ENCODE measurements at places on chromosomes 13 and 19. TPM values are rescaled to one million over a fixed set of nuclear protein-coding genes. Genes with fewer than 3 reads are reported as not detected.

ANGPTL8 gene
- 0.49 TPM for total RNA-seq

C1QTNF9B gene
- total RNA-seq, result 1.4 TPM

FXYD5 gene
- 12.5 TPM for total RNA-seq

KIR2DL4 gene
- not detected for total RNA-seq

IL12RB1 gene
- total RNA-seq, result 0.05 TPM

ZNF581 gene
- 17.2 TPM for total RNA-seq

S1PR5 gene
- total RNA-seq, result 0.11 TPM

KLF1 gene
- 0.22 TPM for total RNA-seq

RUBCNL gene
- 10.9 TPM for total RNA-seq

DNA sequence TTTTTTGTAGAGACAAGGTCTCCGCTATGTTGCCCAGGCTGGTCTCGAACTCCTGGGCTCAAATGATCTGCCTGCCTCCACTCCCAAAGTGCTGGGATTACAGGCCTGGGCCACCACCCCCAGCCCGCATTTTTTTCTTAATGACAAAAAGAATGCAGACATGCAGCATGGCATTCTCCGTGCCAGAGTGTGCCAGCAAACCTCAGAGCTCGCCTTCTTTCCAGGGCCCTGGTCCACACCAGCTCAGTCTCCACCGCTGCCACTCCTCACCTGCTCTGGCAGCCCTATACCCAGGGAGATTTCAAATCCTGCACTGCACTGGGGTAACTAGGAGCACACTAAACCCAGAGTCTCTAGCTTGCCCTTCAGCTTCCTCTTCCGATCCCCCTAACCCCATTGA, 41.7 kb downstream of the ZIC5 start:
- ATAC-seq, result no peak

- ATAC-seq, result no peak
Observed at GRCh38 chr13:42950181-42950580, 41.9 kb downstream of the EPSTI1 start.

GRCh38 chr13:93881411-93881810, 598.1 kb downstream of the DCT start:
- ATAC-seq, result no peak

GRCh38 chr13:68050761-68051160, 820.6 kb upstream of the PCDH9 start:
- no peak for ATAC-seq

DNA sequence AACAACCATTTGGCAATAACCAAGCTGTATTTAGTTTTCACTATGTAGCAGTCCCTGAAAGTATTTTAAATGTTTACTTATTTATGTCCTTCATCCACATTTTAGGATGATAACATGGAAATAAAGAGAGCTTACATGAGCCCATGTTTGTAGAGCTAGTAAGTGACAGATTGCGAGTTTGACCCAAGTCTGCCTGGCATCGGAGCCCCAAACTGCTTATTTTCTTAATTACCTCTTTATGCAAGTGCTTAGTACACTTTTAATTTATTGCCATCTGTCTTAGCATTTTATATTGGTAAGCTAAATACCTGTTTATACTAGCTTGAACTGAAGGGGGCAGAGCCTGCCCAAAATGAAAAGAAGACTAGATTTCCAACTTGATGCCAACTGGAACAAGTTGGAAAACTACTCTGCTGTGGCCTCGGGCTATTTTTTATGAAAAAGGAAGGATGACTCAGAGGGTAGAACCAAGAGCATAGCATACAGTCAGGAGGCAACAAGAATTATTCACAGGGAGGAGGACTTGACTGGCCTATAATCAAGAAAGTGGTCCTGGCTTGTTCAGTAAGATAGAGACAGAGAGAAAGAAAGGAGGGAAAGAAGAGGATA, 150.2 kb downstream of the NDFIP2 start:
- ATAC-seq, result no peak

- ATAC-seq, result peak; percentile 77
Observed at GRCh38 chr19:38929929-38930775, at the start of gene SARS2. SARS2 (minus strand) TSS chr19:38930763; CDS start chr19:38930736, 27 bp downstream.

GRCh38 chr13:110677731-110678545, 28.0 kb downstream of the CARS2 start:
- no peak for ATAC-seq

GRCh38 chr19:7799640-7800355, 30.2 kb upstream of the EVI5L start:
- peak; percentile 83 for ATAC-seq

- no peak for ATAC-seq
Observed at GRCh38 chr19:35601971-35602370, 10.6 kb upstream of the HAUS5 start.

DNA sequence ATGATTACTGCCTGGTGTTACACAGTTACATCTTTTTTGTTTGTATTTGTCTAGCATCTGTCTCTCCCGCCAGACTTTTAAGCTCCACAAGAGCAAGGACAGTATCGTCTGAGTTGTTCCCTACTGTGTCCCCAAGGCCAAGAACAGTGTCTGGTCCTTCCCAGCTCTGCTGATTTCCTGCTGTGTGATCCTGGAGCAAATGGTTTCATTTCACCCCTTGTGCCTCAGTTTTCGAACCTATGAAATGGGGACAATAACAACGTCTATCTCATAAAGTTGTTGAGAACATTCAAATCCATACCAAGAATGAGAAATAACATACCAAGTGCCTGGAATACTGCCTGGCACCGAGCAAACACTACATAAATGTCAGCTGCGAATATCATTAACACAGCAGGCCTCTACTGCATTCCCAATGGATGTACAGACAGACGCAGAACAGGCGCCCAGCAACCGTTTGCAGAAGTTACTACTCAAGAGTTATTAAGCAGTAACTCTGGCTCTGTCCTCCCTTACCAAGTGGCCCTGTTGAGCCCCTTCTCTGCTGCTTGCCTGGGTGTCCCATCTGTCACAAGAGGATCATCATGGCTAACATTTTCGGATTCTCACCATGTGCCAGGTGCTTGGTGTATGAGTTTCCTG, 11.4 kb downstream of the XRCC1 start:
- no peak for ATAC-seq

DNA sequence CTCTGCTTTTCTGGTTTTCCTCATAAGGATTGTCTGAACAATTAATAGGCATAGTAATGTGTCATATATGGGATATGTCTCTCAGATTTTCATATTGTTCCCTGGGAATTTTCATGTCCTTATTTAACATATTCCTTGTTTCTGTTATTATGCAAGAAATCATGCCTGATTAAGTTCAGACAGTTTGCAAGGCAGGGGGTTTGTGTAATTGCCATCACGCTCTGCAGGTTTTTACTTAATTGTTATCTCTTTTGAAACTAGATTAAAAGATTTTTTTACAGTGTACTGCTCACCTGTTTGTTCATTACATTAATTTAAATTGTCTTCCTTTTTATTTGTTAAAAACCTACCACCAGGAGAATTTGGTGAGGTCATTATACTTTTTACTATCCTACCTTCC, 1253.2 kb upstream of the PRR20A start:
- no peak for ATAC-seq

DNA sequence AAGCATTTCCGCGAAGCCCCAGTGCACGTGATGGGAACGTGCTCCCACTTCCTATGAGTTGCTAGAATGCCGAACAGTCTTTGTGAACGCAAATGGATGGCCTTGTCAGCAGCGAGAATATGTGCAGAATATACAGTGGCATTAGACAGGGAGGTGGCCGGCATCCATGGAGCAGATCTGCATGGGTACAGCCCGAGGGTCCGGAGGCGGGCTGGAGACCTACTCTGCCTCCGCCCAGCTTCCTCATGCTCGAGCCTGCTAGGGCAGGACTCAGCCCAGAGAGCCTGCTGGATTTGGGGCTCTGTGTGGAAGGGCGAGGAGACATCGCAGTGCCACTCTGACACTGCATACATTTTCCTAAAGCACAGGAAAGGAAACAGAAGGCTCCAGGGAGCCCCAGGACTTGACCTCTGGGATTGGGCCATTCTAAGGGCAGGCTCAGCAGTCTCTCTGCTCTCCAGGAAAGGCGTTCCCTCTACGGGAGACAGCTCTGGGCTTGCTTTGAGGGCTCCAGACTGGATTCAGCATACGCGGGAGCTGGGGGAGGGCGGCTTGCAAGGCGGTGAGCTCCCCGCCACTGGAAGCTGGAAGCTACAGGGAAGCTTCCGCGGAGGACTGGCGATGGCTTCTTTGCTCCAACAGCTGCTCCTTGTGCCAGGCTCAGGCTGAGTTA, 55.9 kb upstream of the UQCRFS1 start:
- ATAC-seq, result peak; percentile 78

DNA sequence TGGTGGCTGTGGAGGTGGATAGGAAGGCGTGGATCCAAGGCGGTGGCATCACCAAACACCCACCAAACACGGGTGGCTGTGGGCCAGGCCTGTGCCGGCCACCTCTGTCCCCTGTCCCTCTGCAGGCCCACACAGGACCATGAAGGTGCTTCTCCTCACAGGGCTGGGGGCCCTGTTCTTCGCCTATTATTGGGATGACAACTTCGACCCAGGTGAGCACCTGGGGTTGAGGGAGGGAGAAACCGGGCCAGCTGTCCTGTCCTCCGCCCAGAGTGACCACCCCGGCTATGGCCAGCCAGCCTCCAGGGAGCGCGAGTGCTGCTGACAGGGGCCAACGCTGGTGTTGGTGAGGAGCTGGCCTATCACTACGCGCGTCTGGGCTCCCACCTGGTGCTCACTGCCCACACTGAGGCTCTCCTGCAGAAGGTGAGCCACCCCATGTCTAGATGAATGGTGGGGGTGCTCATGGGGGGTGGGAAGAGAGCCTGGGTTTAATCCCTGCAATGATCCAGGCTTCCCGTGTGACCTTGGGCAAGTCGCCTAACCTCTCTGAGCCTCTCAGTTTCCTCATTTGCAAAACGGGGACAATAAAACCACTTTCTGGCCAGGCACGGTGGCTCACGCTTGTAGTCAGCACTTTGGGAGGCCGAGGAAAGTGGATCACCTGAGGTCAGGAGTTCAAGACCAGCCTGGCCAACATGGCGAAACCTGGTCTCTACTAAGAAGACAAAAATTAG, 4.0 kb downstream of the HSD11B1L start:
- ATAC-seq, result no peak

GRCh38 chr13:64480672-64481071, 2749.5 kb downstream of the PCDH9 start:
- ATAC-seq, result no peak

DNA sequence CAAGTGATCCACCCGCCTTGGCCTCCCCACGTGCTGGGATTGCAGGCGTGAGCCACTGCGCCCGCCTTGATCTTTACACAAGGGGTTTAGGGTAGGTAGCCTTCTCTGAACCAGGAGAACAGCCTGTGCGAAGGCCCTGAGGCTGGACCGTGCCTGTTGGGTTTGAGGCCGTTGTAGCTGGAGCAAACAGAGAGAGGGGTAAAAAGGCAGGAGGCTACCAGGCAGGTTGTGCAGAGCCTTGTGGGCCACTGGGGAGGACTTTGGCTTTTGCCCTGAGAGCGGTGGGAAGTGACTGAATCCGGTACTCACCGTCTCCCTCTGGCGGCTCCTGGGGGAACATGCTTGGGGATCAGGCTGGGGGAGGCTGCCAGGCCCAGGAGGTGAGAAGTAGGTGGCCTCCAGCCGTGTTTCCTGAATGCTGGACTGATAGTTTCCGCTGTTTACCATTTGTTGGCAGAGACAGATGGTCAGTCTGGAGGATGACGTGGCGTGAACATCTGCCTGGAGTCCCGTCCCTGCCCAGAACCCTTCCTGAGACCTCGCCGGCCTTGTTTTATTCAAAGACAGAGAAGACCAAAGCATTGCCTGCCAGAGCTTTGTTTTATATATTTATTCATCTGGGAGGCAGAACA, 24.6 kb downstream of the SPC24 start:
- peak; percentile 43 for ATAC-seq

GRCh38 chr13:32595306-32595705, 9.1 kb downstream of the PDS5B start:
- ATAC-seq, result no peak

DNA sequence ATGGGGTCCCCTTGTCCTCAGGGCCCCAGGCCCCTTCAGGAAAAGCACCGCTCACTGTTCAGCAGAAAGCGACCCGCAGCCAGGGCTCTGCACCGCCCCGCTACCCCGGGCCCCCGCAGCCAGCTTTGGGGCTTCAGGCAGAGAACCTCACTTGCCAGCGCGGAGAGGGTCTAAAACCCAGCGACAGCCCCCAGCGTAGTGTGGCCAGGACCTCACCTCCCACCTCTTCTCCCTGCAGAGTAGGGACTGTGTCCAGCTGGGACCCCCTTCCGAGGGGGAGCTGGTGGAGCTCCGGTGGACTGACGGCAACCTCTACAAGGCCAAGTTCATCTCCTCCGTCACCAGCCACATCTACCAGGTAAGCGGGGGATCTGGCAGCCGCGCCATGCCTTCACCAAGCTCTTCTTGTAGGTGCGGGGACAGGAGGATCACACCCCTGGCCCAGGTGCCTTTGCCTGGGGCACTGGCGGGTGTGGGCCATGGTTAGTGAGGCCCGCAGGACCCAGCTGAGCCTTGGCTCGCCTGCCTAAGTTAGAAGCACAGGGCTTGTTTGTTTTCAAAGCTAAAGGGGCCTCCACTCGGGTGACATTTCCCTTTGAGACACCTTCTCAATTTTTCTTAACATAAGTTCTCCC, 175.7 kb downstream of the KDM4B start:
- ATAC-seq, result no peak

- ATAC-seq, result no peak
Observed at GRCh38 chr19:49190781-49191180, 33.2 kb downstream of the TRPM4 start.

GRCh38 chr13:110648848-110649421, 33.6 kb downstream of the NAXD start:
- no peak for ATAC-seq

DNA sequence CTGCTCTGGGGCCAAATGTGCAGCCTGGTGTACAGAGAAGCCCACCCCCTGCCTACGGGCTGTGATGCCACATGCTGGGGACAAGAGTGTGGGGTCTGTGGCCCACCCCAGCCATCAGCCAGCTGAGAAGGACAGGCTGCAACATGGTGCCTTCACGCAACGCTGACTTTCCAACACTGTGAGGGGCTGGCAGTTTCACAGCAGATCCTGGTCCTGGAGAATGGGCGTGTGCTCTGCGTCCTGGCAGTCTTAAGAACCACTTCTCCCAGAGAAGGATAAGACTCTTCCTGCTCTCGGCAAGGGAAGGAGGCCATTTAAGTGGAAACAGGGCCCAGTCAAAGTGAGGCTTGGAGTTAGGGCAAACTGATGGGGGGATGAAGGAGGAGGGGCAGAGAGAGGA, 4.6 kb downstream of the LRRC4B start:
- ATAC-seq, result no peak
